RWPE1 (cell line): ENCODE measurements at places on chromosomes 7 and 10.

GRCh38 chr7:148914208-148914777, 30.2 kb upstream of the EZH2 start:
- DNase-seq, result peak; percentile 43

- DNase-seq, result no peak
Measured at GRCh38 chr10:99880080-99880835, 97.8 kb downstream of the ABCC2 start.

- DNase-seq, result no peak
Measured at GRCh38 chr7:76231071-76231470, 29.4 kb downstream of the SRRM3 start.

DNA sequence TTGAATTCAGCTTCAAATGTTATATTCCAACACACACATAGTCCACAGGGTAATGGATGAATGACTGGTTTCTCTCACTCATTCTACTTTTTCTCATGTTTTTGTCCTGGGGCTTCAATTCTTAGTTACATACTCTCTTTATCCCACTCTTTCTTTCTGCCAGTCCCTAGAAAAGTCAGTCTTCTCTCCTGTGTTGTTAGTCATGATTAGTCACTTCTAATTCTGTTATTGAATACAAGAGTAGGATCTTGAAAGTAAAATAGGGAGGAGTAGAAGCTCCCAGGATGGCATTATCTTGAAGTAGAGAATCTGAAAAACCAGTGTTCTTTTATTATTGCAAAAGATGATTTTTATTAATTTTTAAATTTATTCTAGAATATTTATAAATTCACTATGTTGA, 45.5 kb upstream of the CALCR start:
- peak; percentile 21 for DNase-seq

- no peak for DNase-seq
Measured at GRCh38 chr7:108623220-108623619, 53.5 kb downstream of the DNAJB9 start.

- DNase-seq, result no peak
Measured at GRCh38 chr10:70493660-70494234, 15.2 kb downstream of the PALD1 start.

DNA sequence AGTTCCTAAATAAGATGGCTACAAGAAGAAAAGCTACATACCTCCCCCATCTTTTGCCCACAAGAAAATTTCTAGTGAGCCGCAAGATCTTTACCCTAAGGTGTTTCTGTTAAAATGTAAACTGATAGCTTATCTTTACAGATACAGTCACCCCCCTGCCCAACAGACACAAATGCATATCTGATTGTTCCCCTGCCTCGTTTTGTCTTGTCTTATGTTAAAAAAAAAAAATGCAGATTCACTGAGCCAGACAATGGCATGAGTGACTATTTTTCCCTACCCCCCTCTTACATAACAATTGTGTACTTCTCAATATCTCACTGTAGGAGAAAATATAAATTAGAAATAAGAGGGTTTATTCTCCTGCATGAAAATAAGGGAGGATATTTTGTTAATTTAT, 8.5 kb downstream of the ZNF138 start:
- DNase-seq, result no peak

DNA sequence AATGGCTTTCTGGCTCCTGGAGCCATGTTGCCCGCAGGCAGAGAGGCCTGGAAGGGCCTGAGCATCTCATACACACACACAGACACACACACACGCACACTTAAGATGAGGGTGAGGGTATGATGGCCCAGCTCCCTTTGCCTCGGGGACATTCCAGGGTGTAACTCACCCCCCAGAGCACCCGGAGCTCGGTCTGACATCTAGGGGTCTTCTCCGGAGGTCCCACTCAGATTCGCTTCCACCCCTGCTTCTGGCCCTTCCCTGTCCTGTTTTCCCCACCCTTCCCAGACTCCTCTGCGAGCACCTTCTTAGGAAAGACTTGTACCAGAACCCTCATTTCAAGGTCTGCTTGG, 304.4 kb downstream of the GRID1 start:
- DNase-seq, result no peak
